ENCODE measurements at places on chromosomes 2 and 18.

GRCh38 chr2:31387850-31388249, 26.7 kb downstream of the XDH start:
- no peak for DNase-seq

DNA sequence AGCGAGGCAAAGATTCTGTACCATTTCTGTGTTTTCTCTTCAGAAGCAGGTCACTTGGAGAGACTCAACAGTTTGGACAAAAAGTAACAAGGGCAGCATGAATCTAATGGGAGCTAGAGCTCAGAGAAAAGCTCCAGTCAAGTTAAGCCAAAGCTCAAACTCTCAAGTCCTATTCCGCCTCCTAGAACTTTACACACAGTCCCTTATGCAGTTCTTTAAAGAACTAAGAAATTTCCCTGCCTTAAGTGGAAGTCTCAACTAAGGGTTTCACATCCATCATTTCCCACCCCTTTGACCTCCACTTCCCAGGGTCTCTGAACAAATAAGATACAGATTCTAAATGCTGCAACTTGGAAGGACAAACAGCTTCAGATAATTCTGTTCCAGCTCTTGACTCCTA, 121.3 kb upstream of the RNU4ATAC start:
- no peak for DNase-seq

GRCh38 chr2:148614014-148614321, 30.6 kb upstream of the EPC2 start:
- DNase-seq, result peak; percentile 38

DNA sequence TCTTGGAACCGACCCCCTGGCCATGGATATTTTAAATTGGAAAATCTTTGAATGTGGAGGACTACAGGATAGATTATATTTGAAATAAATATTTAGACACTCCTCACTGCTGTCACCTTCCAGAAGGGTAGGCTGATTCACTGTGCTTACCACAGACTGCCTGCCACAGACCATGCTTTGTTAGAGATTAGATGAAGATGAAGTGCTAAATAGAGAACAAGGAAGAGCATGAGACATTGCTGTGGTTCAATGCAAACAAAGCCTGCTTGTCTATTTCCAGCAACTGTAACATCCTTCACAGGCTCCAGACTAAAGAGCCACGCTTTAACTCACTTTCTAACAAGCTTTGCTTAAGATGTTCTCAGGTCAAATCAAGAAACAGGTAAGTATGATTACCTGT, 81.0 kb upstream of the TMEM17 start:
- no peak for DNase-seq

GRCh38 chr2:53473236-53473635, 294.4 kb upstream of the CHAC2 start:
- DNase-seq, result no peak

- DNase-seq, result no peak
Observed at GRCh38 chr2:33678436-33678835, 79.3 kb upstream of the FAM98A start.

- DNase-seq, result peak; percentile 3
Observed at GRCh38 chr2:180621941-180622918, 358.2 kb upstream of the UBE2E3 start.

GRCh38 chr2:241268306-241268705, 47.2 kb downstream of the HDLBP start:
- no peak for DNase-seq

DNA sequence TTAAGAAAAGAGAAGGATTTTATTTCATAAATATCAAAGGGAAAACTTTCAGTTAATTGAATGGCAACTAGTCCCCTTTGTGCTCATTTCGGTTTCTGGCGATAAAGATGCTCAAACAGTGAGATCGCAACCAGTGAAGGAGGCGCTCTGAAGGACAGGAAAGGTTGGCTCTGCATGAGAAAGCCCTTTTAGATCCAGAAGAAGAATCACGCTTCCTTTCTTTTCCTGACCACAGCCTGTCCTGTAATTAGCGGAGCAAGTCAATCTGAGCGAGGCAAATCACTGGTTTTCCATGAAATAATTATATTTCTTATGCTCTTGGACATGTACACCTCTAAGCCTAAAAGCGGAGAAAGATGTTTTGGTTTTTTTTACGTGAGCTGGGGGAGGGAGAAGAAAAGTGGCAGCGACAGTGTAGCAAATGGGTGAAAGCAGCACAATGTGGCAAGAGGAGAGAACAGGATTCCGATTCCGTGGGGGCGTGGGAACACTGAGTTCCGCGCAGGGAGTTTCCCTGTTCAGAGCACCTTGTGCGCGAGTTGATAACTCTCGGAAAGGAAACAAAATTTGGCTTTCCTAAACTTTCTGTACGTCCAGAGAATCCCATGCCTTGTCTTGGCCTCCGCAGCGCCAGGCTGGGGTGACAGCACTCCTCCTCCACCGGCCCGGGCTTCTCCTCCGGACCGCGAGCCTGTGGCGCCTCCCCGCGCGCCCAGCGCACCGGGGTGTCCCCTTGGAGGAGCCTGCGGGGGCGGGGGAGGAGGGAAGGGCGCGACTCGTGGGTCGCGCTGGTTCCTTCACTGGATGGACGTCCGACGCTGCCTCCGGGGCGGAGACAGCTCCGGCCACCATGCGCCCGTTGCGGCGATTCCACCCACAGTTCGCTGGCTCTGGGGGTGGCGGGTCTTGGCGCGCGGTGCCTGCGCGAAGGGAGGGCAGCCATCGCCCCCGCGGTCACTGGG, 620 bp upstream of the SLC9A2 start:
- no peak for DNase-seq

GRCh38 chr18:79069717-79070151, 540 bp downstream of the ATP9B start:
- DNase-seq, result no peak

- DNase-seq, result no peak
Observed at GRCh38 chr2:16911746-16912145, 246.1 kb upstream of the CYRIA start.

- DNase-seq, result no peak
Observed at GRCh38 chr2:157197848-157198247, 59.7 kb upstream of the GALNT5 start.

DNA sequence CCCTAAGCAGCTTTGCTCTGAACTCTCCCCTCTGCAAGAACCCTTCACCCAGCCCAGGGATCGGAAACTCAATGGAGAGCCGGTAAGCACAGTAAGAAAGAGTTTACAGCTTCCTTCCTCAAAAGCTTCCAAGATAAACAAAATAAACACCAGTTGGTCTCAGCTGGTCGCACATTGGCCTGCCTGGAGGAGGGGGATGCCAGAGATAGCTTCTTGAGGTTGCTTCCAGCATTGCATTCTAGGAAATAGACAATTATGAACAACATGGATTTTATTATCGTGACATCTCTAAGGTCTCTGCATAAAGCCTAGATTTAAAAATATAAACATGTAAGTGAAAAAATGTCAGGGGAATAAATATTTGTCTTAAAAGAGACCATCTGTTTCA, 141.5 kb upstream of the PKDCC start:
- DNase-seq, result peak; percentile 60

DNA sequence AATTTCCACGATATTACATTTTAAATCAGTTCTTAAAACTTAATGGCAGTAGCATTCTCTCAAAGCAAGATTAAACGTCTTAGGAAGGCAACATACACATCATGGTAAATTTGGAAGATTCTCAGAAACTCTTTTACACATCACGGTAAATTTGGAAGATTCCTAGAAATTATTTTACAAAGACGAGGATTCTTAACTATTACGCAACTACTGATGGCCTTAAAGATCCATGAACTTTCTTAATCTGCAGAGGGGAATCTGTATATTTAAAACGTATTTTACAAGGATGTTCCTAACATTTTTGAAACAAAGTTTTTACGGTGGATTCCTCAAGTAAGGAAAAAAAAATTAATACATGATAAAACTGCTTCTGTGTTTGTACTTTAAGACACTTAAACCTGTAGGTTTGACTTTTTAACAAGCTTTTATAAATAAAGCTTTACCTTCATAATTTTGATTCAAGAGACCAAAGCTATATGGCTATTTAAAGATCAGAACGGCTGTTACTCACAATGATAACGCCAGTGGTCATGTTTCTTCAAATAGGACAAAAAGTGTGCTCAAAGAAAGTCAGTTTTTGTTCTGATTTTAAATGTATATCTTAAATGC, 1.7 kb downstream of the ATF2 start:
- no peak for DNase-seq

- no peak for DNase-seq
Observed at GRCh38 chr2:234880551-234881211, 71.1 kb upstream of the SH3BP4 start.
